Peyer's patch (tissue), 4 donors: ENCODE measurements at places on chromosomes 2 and 18. TPM values are rescaled to one million over a fixed set of nuclear protein-coding genes. Genes with fewer than 3 reads are reported as not detected.

The SLC8A1 gene
- 51.2 TPM for total RNA-seq

The ABCB11 gene
- total RNA-seq: 0.54 TPM

The CREG2 gene
- total RNA-seq: not detected

The DSC3 gene
- 2.0 TPM for total RNA-seq

The TUBA4B gene
- total RNA-seq: not detected

The IL36A gene
- not detected for total RNA-seq

The ZBTB7C gene
- total RNA-seq: 14.5 TPM

The CD28 gene
- total RNA-seq: 0.67 TPM

The MOGAT1 gene
- not detected for total RNA-seq

The ADCYAP1 gene
- not detected for total RNA-seq

The KATNAL2 gene
- 0.88 TPM for total RNA-seq

The RAB27B gene
- total RNA-seq: 4.6 TPM

The SF3B1 gene
- total RNA-seq: 785 TPM

The CERKL gene
- 5.0 TPM for total RNA-seq

The GKN2 gene
- not detected for total RNA-seq

The CPS1 gene
- 330 TPM for total RNA-seq

The HAUS1 gene
- total RNA-seq: 26.7 TPM

The ANKRD62 gene
- not detected for total RNA-seq

The MAIP1 gene
- 8.3 TPM for total RNA-seq

The PRKCE gene
- 29.7 TPM for total RNA-seq

The PLGLB1 gene
- 10.7 TPM for total RNA-seq
